ENCODE measurements at places on chromosomes 4 and X.

GRCh38 chrX:110412971-110413726 lies 54.5 kb downstream of the RTL9 start:
- DNase-seq: peak; percentile 42

DNA sequence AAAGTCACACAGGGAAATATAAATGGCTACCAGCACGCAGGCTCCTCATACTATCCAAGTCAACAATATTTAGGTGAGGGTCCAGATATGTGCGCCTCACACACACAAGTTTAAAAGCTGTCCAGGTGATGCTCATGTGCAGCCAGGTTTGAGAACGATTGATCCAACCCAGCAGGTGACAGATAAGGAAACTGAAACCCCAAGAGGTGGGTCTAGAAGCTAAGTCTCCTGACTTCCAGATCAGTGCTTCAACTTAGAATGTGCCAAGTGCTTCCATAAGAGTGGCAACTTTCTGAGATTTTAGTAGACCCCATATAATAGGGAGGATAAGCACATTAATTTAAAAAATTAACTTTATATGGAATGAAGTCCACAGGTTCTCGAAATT lies 54.4 kb upstream of the NAP1L5 start:
- DNase-seq: no peak

- DNase-seq: no peak
These were observed 106.2 kb upstream of the AFAP1 start for GRCh38 chr4:8045909-8046308.

DNA sequence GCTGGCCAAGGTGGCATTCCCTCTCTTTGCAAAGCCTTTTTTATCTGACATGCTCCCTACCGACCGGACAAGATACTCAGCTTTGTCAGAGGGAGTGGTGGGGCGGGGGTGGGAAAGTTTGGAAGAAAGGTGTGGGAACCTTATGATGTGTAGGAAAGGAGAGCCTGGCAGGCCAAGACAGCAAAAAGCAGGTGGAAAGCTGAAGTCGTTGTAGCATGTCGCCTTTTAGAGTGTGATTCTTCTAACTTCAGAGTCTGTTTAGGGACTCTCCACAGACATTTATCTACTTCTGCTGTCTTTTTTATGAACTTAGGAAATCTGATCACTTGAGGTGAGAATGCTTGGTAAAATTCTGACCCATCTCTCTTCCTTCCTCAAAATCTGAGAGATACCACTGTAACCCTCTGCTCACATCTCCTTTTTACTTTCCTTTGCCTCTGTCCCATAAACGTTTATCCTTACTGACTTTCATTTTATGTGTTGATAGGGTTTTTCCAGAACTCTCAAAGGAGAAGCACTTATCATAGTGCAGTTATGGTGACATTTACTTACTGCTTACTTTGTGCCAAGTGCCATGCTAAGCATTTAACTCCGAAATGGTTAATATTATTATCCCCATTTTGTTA lies 8.2 kb upstream of the RUFY3 start:
- DNase-seq: no peak

- DNase-seq: no peak
These were observed 48.5 kb downstream of the ZNF141 start for GRCh38 chr4:385934-386707.

- DNase-seq: no peak
These were observed 482.1 kb upstream of the CPEB2 start for GRCh38 chr4:14520171-14520570.

- no peak for DNase-seq
These were observed 552.6 kb downstream of the TRIML1 start for GRCh38 chr4:188691811-188692210.

DNA sequence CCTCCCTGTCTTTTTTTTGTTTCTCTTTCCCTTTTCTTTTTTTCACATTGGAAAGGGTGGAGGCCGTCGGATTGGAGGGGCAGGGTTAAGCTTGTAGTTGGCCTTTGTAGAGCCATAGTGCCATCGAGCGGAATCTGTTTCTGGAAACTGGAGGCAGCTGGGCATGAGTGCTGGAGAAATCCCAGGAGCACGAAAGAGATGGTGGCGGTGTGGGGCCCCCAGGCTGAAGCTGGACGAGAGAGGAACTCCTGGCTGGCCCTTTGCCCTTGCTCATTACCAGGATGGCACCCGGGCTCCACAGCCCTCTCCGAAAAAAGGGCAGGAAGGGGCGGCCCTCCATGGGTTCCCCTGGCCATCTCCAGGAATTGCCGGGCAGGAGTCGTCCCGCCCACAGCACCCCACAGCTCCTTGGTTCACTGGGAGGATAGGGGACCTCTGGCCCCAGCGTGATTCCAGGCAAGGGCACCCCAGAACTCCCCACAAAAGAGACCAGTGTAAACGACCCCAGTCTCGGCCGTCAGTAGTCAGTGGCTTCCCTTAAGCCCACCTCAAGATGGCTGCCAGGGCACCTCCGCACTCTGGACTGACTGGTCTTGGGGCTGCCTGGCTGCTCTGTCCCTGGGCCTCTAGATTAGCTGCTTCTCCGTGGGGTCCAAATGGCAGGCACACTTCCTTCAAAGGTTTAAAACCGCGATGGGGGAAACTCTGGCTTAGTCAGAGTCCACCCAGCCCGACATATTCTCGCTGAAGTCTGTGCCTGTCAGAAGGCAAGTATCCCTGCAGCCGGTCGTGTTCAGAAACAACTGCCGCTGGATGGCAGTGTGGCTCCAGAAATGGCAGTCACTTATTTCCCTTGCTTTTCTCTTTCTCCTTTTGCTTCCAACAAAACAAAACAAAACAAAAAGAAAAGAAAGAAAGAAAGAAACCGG lies 74.1 kb downstream of the NBDY start:
- no peak for DNase-seq

GRCh38 chr4:3269991-3270611 lies 21.1 kb downstream of the MSANTD1 start:
- no peak for DNase-seq

- no peak for DNase-seq
These were observed 156.7 kb downstream of the TENT5D start for GRCh38 chrX:80576806-80577533.

DNA sequence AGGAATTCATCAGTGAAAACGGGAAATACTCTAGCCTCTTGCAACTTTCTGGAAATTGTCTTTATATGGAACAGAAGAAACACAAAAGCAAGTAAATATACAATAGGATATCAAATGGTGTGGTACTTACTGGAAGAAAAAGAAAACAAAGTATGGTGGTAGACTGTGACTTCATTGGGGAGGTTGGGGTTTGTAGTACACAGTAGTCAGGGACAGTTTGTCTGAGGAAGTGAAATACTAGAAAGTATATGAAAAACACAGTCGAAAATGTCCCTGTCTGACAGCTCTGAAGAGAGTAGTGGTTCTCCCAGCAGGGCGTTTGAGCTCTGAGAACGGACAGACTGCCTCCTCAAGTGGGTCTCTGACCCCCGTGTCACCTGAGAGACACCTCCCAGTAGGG lies 390.0 kb upstream of the NWD2 start:
- no peak for DNase-seq

- no peak for DNase-seq
These were observed 183.1 kb upstream of the S100G start for GRCh38 chrX:16466640-16467432.

GRCh38 chr4:85445050-85445639 lies 29.8 kb upstream of the ARHGAP24 start:
- no peak for DNase-seq

DNA sequence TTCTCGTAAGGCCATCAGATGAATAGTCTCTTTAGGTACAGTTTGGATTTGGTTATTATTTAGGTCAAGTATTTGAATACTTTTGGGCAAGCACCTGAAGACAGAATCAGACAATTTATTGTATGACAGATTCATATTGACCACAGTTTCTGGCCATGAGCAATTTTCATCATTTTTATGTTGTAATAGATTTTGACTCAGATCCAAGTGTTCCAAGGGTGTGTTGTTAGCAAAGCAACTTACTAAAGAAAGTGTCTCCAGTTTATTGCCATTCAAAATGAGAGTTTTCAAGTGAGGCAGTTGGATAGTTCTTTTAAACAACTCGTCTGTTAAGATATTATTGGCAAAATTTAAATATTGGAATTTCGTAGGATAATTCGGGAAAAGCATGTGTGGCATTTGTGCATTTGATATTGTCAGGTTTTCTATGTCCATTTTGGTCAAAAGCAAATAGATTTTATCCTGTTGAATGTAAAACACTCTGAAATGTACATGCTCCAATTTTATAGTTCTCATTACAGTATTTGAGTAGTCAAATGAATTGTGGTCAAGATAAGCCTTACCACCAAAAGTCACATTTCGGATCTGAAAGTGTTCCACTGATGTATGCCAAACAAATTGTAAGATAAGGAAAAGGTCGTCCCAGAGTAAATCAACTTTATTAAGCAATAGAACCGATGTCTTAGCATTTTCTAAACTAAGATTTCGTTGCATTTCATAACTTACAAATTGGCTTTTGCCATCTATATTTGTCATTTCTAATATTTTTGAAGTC lies 8.4 kb downstream of the TLR10 start:
- no peak for DNase-seq

DNA sequence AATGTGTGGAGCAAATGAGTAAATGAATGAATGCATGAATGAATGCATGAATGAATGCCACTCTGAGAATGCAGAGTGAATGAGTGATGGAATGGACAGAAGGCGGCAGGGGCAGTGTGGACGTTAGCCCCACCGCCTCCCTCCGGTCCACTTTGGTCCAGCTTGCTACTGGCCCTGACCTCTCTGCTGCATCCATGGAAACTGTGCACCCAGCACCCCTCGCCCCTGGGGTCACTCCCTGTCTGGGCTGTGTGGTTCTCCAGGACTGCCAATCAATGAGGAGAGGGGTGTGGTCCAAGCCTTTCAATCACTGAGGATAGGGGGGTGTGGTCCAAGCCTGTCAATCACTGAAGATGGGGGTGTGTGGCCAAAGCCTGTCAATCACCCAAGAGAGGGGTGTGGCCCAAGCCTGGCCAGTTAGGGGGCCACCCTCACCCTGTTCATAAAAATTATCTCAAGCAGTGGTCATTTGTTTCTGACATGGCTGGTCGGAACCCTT lies 39.2 kb upstream of the ASMTL start:
- no peak for DNase-seq

DNA sequence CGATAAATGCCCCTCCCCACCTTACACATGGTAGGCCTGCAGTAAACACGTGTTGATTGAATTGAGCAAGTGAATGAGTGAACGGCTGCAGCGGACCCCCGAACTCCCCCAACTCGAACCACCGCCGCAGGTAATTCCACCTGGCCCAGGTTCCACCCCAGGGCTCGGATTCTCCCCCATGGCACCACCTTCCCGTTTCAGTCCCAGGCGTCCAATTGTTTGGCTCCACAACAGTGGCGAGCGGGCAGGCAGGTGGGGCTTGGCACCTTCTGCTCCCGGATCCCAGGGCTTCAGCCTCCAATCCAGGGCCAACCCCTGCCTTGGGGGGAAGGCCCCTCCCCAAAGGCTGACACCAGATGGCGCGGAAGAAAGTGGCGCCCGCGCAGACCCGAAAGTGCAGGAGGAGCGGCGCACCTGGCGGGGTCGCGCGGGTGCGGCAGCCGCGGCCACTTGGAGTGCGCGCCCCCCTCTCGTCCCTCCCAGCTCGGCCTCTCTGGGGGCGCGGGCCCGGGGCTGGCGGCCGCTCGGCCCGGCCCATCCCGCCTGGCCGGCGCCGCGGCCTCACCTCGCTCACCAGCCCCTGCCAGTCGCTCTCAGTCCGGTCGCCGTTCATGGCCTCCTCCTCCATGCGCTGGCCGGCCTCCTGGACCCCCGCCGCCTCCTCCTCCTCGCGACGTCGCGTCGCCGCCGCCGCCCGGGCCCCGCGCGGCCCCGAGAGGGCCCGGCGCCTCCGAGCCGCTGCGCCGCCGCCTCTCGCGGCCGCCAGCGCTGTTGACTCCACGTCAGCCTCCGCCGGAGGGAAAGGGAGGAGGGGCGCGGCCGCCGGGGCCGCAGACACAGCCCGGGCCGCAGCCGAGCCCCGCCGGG lies at the start of gene CCDC149:
Gene CCDC149 (minus strand): TSS at position 791 of the 867 bp plus-strand sequence. CDS start 178 bp downstream, at position 613.
- no peak for DNase-seq

DNA sequence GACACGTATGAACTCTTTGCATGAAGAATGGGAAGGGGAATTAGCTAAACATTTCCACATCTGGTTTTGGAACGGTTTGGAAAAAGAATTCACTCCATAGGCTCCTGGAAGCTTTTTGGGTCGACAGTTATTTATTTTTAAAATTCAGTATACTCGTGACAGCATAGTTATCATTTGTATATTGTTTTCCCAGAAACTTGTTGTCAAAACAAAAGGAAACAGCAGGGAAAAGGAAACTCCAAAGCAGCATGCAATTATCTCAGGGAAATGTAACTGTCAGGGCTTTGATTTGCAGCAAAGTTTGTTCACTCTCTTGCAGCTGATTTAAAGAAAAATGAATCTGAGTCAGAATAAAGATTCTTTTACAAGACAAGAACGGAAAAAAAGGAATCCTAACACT lies 86.5 kb downstream of the PLAC1 start:
- DNase-seq: no peak

DNA sequence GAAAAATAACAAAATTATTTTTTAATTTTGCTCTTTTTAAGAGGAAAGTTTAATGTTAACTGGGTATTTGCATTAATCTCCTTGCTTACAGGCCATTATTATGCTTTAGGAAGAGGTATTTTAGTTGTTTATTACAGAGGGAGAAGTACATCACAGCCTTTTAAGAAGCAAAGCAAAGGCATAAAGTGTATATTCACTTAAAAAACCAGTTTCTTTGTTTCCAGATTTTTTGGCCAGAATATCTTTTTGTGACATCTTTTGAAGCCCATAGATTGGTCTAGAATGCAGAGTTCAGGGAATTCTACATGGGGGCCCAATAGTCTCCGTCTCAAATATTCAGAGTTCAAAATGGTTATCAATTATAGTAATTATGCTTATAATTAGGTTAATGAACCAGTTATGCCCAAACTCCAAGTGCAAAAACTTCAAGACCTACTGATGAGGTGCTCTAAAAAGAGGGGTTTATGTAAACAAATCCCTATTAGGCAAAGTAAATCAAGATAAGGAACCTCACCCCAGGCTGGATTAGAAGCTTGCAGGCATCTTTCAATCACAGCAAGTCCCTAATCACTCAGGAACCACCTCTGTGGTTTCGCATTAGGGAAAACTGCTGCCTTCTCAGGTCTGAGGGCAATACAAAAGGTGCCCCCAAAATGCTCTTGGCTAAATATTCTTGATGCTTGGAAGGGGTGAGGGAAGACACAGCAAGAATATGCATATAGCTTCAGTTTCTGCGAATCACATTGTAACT lies 1.4 kb downstream of the CXXC4 start:
- DNase-seq: no peak

GRCh38 chr4:151524610-151525009 lies 115.6 kb downstream of the FHIP1A start:
- no peak for DNase-seq

- no peak for DNase-seq
These were observed 17.2 kb upstream of the MYOZ2 start for GRCh38 chr4:119118397-119118796.

DNA sequence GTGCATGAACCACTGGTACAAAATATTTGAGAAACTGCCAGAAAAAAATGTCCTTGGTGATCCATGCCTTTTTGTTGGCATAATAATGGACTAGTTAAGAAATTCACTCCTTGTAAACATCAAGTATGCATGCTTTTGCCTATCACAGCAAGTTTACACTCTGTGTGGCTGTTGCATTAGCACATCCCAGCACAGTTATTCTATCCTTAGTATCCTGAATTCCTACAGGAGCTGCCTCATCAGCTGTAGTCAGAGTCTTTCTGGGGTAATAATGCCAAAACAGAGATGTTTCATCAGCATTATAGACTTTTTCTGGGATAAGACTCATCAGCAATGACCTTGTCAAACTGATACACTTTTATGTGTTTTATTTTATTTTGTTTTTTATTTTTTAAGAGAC lies 82.8 kb downstream of the CHIC2 start:
- no peak for DNase-seq
